ENCODE measurements at places on chromosomes 6 and 20. TPM values are rescaled to one million over a fixed set of nuclear protein-coding genes. Genes with fewer than 3 reads are reported as not detected.
A peak's percentile ranks its signal among the peaks of the same experiment; 100 is the strongest.

The KDM1B gene
- 12.7 TPM for total RNA-seq

The RAET1L gene
- not detected for total RNA-seq

The MROH8 gene
- 2.5 TPM for total RNA-seq

The DOK5 gene
- 9.0 TPM for total RNA-seq

The TMEM170B gene
- 5.1 TPM for total RNA-seq

- DNase-seq: no peak
- H3K36me3 ChIP-seq: no peaks in the 10 kb centered on the region
- no peaks in the 10 kb centered on the region for H3K27me3 ChIP-seq
- no peak overlapping the region for H3K27ac ChIP-seq
- peaks cover 24% of the 10 kb centered on the region for H3K4me1 ChIP-seq
Observed at GRCh38 chr6:1486387-1486786, 97.0 kb downstream of the FOXF2 start.

DNA sequence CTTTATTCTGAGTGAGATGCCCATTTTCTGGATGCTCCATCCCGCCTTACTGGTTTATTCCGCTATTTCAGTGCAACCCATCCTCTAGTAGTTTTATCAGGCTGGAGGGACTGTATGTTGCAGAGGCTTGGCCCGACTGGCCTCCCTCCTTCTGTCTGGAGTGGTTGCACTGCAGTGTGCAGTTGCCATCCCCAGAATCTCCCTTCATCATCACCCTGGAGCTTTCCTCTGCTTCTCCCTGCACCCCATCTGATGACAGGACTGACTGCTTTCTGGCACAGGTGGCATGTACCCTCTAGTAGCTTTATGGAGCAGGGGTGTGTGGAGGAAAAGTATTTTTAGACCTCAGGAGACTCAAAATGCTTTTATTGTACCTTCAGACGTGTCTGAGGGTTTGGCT, 21.1 kb downstream of the WRNIP1 start:
- peaks cover 7% of the 10 kb centered on the region for H3K36me3 ChIP-seq
- H3K4me1 ChIP-seq: peaks cover 49% of the 10 kb centered on the region
- H3K27ac ChIP-seq: no peak overlapping the region
- DNase-seq: no peak

DNA sequence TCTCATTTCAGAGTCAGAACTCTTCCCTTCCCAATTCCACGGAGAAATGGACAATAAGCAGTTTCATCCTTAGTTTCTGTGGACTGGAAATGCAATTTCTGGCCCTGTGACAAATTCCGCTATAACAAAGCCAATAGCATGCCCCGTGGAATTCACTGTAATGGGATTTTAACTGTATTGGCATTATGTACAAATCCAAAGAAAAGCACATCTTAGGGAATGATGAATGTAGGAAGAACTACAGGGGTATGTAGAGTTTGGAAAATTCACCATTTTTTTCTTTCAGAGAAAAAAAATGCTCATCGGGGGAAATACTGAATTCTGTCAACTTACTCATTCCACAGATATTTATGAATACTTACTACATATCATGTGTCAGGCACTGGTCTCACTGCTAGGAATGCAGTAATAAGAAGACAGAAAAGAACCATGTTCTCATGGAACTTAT, 43.5 kb downstream of the KIF6 start:
- H3K27ac ChIP-seq: peak overlapping the region; percentile 75
- no peak for DNase-seq
- no peaks in the 10 kb centered on the region for H3K36me3 ChIP-seq
- peak overlapping the region; percentile 13 for H3K4me3 ChIP-seq
- no peaks in the 10 kb centered on the region for H3K27me3 ChIP-seq

- no peak for DNase-seq
- H3K4me3 ChIP-seq: no peak overlapping the region
- no peak overlapping the region for H3K27ac ChIP-seq
- peaks cover 33% of the 10 kb centered on the region for H3K4me1 ChIP-seq
- H3K27me3 ChIP-seq: no peaks in the 10 kb centered on the region
- peaks cover 3% of the 10 kb centered on the region for H3K36me3 ChIP-seq
Observed at GRCh38 chr6:161226009-161226964, 47.6 kb downstream of the AGPAT4 start.

- peak; percentile 55 for DNase-seq
- H3K27ac ChIP-seq: no peak overlapping the region
- peaks cover 15% of the 10 kb centered on the region for H3K4me1 ChIP-seq
- no peak overlapping the region for H3K4me3 ChIP-seq
- H3K36me3 ChIP-seq: peaks cover 25% of the 10 kb centered on the region
Observed at GRCh38 chr20:41185013-41185757, 47.8 kb downstream of the PLCG1 start.

DNA sequence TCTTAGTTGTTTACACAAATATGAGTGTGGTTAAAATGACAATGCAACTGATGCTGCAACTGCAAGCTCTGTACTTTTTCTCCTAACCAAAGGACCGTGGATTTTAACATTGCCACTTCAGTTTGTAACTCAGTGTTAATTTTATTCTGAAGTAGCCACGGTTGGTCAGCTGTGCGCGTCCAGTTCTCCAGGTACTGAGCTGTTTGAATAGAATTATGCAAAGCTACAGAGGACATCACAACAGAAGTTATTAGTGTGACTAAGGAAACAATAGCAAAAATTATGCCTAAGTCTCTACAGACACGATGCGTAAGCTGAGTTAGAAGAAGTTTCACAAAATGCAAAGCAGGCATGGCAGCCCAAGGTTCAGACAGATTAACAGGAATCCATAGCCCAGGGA, 4.4 kb upstream of the ABHD12 start:
- H3K4me1 ChIP-seq: peaks cover 5% of the 10 kb centered on the region
- no peak overlapping the region for H3K27ac ChIP-seq
- H3K4me3 ChIP-seq: no peak overlapping the region
- no peaks in the 10 kb centered on the region for H3K36me3 ChIP-seq

- no peak for DNase-seq
- H3K36me3 ChIP-seq: peaks cover 3% of the 10 kb centered on the region
- no peaks in the 10 kb centered on the region for H3K4me1 ChIP-seq
- no peak overlapping the region for H3K27ac ChIP-seq
- peaks cover 85% of the 10 kb centered on the region for H3K27me3 ChIP-seq
Observed at GRCh38 chr6:50722829-50723554, 9.7 kb downstream of the TFAP2D start.

DNA sequence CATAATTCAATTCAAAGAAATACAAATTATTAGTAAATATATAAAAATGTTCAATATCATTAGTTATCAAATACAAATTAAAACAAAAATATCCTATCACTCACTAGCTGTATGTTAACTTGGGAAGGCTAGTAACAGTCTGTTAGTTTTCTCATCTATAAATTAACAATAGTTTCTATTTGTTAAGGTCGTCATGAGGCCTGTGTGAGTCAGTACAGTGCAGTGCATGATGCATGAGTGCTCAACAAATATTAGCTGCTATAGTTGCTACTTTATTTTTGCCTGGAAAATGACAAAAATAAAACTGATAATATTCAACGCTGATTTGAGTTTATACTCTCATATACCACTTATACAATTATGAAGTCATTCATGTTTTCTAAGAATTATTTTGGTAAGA, 401.6 kb upstream of the RUNX2 start:
- H3K36me3 ChIP-seq: no peaks in the 10 kb centered on the region
- H3K4me3 ChIP-seq: no peak overlapping the region
- peaks cover 11% of the 10 kb centered on the region for H3K4me1 ChIP-seq
- no peak for DNase-seq

Data from chondrocyte (in vitro differentiated cells).